Activated CD4-positive, CD25-positive, alpha-beta regulatory T cell treated with anti-CD3 and anti-CD28 coated beads, Interleukin-2, amount 50 U/mL, for 24 hours (primary cell): ENCODE measurements at places on chromosomes 16 and 17.
A peak's percentile ranks its signal among the peaks of the same experiment; 100 is the strongest.

DNA sequence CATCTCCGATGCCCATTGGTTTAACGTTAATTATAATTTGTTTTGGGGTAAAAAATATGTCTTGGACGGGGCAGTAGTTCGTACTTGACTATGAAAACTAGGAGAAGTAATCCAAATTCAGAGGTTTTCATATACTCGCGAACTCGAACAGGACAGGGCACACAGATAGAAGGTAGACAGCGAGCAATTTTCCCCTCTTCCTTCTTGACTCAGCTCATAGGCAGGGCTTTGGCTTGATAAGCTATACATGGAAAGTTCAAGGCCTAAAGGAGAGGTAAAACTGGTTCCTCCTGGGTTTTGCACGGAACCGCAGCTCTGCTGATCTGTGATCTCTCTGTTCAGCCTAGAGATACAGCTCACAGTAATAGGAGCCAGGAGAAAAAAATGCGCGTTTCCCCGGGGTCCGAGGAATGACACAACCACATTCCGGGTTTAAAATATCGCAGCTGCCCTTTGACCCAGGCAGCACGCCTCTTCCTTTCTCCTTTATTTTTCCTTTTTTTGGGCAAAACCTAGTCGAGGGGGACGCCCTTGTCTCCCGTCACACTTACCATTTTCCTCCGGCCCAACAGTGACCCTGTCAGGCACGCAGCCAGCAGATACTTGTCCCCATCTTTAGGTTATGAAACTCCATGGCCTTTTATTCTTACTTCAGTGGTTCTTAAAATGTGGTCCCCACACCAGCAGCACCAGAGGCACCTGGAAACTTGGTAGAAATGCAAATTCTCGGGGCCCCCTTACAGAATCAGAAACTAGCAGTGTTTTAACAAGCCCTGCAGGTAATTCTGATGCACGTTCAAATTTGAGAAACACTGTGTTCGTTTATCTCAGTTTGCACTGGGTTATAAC lies 1.7 kb upstream of the LASP1 start:
- no peak for ATAC-seq

GRCh38 chr17:65359016-65359415 lies 202.4 kb downstream of the AXIN2 start:
- peak; percentile 58 for ATAC-seq

DNA sequence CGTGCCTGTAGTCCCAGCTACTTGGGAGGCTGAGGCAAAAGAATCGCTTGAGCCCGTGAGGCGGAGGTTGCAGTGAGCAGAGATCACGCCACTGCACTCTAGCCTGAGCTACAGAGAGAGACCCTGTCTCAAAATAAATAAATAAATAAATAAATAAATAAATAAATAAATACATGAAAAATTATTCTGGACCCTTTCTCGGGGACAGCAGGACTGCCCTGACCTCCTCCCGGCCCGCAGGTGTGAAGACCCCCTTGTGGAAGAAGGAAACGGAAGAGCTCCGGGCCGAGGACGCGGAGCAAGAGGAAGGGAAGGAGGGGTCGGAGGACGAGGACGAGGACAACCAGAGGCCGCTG lies 3.1 kb downstream of the C17orf50 start:
- no peak for ATAC-seq

DNA sequence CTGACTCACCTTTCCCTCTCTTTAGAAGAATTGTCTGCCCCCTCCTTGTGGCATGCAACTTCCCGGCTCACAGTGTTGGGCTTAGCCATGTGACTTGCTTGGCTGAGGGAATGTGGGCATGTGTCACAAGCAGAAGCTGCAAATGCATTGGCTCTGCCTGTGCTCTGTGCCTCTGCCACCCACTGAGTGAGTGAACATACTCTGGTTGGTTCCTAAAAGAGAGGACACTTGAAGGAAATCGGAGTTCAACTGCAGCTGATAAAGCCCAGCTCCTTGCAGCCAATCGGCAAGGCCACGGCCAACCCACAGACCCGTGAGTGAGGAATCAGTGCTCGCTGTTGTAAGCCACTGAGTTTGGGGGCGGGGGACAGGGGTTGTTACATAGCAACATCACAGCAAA lies 10.9 kb upstream of the GINS2 start:
- ATAC-seq, result no peak

- ATAC-seq, result no peak
These were observed 46.9 kb upstream of the CDC42EP4 start for GRCh38 chr17:73358668-73359067.

DNA sequence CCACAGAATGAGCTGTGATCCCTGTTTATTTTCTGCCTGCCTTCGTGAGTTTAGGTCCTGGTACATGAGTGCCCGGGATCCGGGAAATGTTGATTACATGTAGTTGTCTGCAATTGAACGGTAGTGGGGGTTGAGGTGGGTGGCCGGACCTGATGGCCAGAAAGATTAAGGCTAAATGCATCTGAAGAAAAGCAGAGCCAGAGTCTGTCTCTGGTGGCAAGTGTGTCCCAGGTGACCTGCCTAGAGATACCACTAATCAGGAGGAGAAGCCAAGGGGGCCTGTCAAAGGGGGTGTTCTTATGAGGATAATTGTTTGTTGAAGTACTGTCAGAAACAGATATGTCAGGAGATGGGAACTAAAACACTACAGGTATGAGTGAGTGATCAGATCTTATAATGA lies 154.0 kb upstream of the ASIC2 start:
- no peak for ATAC-seq

- no peak for ATAC-seq
These were observed 246.9 kb upstream of the GSE1 start for GRCh38 chr16:85366031-85366763.

GRCh38 chr17:17424552-17424951 lies 52.2 kb upstream of the MED9 start:
- ATAC-seq, result no peak

GRCh38 chr16:74862743-74863244 lies 88.2 kb upstream of the FA2H start:
- peak; percentile 91 for ATAC-seq

DNA sequence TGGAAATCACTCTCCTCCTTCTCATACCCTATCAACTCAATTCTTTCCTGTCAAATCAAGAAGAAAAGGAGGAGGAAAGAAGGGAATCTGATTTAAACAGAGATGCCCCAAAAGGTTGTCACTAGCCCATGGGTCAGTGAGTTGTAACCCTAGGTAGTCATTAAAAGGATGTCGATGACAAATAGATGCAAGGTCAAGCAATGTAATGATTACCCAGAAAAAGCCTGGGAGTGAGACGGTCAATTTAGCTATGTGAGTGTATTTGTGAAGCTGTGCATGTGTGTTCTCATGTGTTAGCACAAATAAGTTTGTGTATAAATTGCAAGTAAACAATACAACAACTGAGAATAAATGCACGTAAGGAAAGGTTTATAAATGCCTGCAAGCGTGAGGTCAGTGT lies 190.5 kb upstream of the PMFBP1 start:
- ATAC-seq, result no peak

- no peak for ATAC-seq
These were observed 125.4 kb downstream of the SEC14L1 start for GRCh38 chr17:77266213-77266612.

DNA sequence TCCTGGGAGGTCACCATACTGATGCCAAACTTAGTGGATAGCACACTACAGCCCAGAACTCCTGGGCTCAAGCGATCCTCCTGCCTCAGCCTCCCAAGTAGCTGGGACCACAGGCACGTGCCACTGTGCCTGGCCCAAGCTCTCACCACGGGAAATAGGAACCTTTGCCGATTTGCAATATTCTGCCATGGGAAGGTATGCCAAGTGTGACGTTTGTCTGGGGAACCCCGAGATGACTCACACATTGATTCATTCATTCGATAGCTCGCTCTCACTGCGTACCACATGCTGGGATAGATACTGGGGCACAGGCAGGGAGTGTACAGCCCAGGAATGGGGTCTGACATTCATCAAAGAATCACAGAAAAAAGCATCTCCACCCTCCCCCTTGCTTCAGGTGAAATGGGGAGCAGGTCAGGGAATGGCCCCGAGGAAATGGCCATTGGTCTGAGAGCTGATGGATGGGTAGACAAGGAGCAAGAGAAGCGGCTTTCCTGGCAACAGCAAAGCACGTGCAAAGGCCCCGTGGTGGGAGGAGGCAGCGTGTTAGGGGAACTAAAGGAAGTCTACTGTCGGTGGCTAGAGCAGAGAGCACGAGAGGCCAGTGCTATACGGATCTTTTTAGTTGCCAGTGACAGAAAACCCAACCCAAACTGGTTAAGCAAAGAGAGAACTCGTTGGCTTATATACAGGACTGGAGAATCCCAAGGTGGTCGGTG lies 44.1 kb downstream of the DNAH17 start:
- peak; percentile 84 for ATAC-seq

- ATAC-seq, result no peak
These were observed 27.9 kb downstream of the IGFBP4 start for GRCh38 chr17:40470932-40471828.

DNA sequence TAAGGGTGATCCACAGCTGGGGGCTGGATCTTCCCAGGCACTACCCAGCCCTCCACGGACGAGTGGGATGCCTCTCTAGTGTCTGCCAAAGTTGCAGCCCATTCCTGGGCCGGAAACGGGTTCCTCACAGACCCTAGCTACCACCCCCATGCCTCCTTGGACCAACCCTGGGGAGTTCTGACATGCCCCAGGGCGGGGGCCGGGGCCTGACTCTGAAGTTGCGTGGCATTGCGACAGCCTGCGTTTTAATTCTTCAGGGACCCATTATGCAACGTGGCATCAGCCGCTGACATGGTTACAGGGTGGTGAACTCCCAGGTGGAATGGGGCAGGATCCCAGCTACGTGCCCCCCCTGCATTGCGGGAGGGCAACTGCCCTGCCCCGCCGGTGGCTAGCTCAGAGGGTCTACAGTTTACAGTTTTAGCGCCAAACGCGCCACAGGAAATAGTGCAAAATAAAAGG lies 2.7 kb downstream of the CBX4 start:
- no peak for ATAC-seq

- no peak for ATAC-seq
These were observed 141.3 kb upstream of the CDH8 start for GRCh38 chr16:62177351-62178203.

- ATAC-seq, result no peak
These were observed 30.9 kb upstream of the FOXF1 start for GRCh38 chr16:86479419-86479818.

DNA sequence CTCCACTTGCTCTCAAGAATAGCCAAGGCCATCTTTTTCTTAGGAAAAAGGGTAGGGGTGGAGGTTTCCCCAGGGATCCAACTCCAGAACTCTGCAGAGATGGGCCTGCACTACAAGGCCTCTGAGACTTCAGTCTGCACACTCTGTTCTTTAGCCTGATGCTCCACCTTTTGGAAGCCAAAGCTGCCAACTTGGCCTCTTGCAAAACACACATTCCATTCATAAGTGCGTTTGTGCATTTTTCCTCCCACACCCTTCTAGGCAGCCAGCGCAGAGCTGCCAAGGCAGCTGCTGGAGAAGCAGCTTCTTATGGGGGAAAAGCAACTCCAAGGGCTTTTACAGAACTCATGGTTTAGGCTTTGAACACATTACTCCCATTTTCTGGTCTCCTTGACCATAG lies 45.3 kb downstream of the REXO5 start:
- ATAC-seq, result no peak

DNA sequence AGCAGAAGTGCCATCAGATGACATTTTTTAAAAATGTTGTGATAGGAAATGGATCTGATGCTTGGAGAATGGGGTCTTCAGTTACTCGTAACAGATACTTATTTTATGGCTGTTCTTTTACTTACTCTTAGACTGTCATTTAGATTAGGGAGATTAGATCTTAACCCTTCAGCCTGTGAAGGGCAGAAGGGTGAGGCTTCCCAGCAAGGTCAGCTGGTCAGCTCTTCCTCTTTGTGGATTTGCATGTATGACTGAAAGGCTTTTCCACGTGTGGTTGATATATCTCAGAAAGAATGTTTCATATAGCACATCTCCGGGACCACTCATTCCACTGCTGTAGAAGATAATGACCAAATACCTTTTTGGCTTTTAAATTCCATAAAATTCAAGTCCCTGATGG lies 27.4 kb downstream of the GRB7 start:
- no peak for ATAC-seq

- ATAC-seq, result peak; percentile 25
These were observed 20.5 kb downstream of the GRB7 start for GRCh38 chr17:39757931-39758873.

- ATAC-seq, result no peak
These were observed 26.1 kb downstream of the GLG1 start for GRCh38 chr16:74580833-74581232.

- ATAC-seq, result no peak
These were observed 511.3 kb upstream of the HSBP1 start for GRCh38 chr16:83296505-83296904.

DNA sequence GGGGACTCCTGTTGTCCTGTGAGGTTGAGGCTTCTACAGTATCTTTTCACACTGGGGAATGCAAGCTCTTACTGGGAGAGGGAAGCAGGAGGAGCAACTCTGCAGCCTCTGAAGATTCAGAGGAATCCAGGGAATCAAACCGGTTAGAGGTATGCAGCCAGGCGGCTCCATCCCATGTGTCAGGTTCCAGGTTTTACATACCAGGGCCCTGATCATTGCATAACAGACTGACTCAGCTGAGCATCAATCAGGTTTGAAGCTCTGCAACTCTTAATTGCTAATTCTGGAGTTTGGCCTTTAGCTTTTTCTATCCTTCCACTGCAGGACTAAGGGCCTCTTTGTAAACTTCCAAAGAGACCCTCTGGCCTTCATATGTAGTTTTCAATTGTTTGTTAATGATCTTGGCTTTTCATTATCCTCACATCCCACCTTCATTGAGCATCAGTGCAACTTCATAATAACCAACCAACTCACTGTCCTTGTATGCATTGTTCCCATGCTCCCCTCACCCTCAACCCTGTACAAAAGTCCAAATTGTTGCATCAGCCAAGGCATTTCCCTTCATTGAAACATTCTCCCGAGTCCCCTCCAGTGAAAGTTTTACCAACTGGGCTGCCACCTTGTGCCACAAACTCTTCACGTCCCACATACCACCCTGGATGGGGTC lies 59.7 kb upstream of the DHX40 start:
- ATAC-seq, result no peak

DNA sequence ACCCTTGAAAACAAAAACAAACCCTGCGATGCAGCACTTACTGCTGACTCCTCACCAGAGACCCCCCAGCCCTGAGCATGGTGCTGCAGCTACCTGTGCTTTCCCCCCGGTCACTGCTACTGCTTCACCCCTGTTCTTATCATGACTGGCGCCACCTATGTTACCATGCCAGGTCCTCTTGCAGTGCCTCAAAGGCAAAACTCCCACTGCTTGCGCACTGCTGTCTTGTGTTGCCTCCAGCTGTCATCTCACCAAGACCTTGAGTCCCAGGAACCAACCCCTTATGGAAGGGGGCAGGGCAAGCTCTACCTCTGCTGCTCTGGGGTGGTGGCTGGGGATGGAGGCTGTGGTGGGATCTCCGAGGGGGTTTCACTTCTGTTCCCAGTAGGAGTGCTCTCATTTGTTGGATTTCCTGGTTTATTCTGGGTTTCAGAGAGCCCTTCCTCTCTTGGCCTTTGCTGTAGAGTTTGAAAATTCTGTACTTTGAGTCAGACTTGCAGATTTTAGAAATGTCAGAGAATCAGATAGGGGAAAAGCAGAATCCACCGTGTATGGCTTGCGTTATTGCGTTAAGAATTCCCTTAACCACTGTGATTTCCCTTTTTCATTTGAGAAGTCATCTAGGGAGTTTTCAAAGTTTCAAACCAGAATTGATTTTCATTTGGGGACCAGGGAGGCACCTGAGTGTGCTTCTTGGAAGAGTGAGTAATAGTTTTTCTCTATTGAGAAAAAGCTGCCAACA lies 96.6 kb downstream of the SPECC1 start:
- ATAC-seq, result no peak
